ENCODE measurements at places on chromosomes 4 and X.
A peak's percentile ranks its signal among the peaks of the same experiment; 100 is the strongest.

GRCh38 chr4:57020467-57021101 lies 41.9 kb downstream of the POLR2B start:
- DNase-seq: no peak

GRCh38 chrX:17860811-17861488 lies at the start of gene RAI2:
Gene RAI2, minus strand, starts transcription at chrX:17861298. Its CDS starts 59,288 bp downstream, at chrX:17802010.
- no peak for DNase-seq

- peak; percentile 68 for DNase-seq
These were observed at the start of gene MTMR8 for GRCh38 chrX:64394874-64395567. Gene MTMR8, minus strand, starts transcription at chrX:64395452. Its CDS starts 89 bp downstream, at chrX:64395363.

DNA sequence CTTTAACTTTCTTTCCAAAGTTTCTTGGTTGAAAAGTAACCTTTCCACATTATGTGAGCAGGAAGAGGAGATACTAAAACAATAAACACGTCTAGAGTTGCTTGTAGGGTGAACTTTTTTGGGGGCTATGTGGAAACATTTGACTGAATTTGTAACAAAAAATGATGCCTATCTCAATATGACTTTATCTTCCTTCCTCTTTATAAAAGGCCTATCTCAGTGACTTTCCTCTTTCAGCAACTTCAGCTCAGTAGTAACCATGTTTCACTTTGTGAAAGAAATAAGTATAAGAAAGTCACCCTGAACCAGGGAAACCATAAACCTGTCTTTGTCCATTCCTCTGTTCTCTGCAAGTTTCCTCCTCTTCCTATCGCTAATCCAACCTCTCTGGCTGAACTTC lies 124.7 kb upstream of the TMEM164 start:
- no peak for DNase-seq

GRCh38 chrX:104806346-104806745 lies 240.3 kb downstream of the IL1RAPL2 start:
- no peak for DNase-seq

DNA sequence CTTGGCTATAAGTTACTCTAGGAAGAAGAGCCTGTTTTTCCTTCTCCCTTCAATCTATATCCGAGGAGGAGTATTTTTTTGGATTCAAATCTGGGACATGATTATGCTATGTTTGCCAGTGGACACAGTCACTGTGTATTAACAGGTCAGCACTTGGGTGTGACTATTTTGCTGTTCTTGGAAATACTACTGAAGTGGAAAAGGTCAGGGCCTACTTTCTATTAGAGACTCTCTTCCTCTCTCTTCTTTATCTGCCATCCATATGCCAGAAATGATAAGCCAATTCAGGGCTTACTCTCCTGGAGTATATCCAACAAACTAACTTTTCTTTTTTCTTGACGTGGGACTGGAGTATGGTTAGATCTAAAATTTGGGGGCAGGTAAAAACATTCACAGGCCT lies 40.5 kb downstream of the MID1IP1 start:
- DNase-seq: no peak

- DNase-seq: no peak
These were observed 35.2 kb upstream of the PHEX start for GRCh38 chrX:21996872-21997455.

DNA sequence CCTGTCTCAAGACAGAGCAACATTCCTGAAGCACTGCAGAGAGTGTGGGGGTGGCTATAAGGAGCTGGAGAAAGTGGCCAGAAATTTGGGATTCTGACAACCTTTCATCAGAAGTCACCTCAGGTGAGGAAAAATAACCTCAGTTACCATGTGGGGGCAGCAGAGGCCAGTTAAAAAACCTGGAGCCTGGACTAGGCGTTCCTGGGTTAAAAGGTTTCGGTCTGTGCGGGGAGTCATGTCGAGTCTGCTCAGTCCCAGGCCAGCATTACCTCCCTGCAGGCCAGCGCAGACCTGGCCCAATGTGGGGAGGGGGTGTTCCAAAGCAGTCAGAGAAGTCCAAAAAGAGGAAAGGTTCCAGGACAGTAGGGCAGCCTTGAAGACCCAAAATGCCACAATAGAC lies 10.9 kb upstream of the NALF2 start:
- DNase-seq: no peak

- DNase-seq: no peak
These were observed 242.4 kb downstream of the ARHGAP24 start for GRCh38 chr4:85717351-85717750.

DNA sequence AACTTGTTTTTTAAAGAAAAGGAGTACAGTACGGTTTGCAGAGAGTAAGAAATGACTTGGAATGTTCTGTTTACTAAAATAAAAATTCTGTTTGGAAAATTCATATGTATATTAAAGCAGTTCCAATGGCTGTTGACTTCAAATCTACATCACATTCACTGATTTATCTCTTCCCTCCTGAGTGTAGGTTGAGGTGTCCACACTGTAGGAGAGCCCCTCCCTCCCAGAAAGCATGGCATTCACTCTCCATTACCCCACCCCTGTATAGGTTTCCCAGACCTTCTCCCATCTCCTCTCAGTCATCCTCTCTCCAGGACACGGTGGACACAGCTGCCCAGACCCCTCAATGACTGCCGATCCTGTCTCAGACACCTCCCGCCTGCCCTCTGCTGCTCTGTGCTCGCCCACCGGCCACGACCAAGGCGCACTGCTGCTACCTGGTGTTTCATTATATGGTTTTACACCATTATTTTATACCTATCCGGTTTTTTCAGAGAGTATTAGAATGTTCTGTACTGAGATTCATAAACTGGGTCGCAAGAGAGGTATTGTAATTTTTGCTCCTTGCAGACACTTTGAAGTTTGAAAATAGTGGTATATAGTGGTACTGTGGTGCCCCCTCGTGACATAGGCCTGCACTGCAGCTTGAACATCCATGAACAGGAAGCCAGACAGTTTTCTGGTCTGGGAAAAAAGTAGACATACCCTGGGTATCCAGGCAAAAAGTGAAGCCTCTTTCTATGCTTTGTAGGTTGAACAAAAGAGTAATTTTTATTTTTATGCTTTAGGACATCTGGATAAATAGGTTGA lies 38.8 kb upstream of the BEX4 start:
- DNase-seq: peak; percentile 33

DNA sequence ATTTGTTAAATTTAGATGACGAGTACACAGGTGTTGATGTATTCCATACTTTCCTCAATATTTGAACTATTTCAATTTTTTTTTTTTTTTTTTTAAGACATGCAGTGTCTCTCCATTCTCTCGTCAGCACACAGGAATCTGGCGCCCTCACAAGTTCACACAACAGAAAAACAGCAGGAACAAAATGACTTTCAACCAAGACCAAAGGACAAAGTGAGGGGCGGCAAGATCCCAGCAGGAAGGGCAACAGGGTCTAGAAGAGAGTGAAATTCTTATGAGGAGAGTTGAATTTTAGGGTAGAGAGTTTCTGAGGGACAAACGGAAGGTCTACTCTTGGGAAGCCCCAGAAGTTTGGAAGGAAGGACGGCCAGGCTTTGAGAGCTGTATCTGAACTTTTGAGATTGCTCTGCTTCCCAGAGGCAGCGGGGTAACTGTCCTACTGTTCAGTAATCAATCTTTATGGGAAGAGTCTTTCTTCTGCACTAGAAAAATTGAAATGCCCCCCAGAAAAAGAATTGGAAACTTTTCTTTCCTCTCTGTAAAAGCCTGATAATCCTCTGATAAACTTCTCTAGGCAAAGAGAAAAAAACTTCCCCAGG lies 760.2 kb downstream of the RAB28 start:
- no peak for DNase-seq

GRCh38 chrX:114047558-114047957 lies 536.3 kb upstream of the HTR2C start:
- DNase-seq: no peak

DNA sequence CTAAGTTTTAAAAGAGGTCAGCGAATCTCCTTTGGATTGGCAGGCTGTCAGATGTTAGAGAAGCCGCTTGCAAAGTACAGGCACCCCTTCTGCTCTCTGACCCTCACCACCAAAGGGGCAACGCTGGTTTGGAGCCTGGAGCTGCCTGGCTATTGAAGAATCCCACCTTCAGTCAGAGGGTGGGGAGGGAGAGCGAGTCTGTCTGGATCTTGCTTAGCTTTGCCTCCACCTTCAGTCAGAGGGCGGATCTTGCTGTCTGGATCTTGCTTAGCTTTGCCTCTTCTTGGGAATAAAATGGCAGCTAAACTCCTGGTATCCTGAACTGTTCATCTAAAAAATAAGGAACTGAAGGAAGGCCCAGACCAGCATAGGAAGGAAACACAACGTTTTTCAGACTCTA lies 7.3 kb downstream of the CCDC110 start:
- DNase-seq: no peak

- no peak for DNase-seq
These were observed 12.0 kb downstream of the ATP8A1 start for GRCh38 chr4:42644897-42645296.

DNA sequence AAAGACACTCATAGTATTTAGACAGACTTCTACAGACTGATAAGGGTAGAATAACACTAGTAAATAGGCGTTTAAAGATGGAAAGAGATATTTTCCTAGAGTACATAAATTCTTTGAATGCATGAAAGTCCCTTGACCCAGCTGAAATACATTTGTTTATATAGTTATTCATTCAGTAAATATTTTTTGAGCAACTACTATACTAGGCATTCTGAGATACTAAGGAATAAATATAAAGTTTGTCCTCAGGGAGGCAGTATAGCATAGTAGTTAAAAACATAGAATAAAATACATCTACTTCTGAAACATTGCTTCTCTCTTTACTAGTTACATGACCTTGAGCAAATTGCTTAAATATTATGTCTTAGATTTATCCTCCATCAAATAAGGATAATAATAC lies 27.4 kb downstream of the HMGN5 start:
- no peak for DNase-seq

Measured in central memory CD8-positive, alpha-beta T cell (primary cell).